Erythroblast (primary cell): ENCODE measurements at places on chromosomes 3 and 15.

- DNase-seq = no peak
Observed at GRCh38 chr3:45506751-45507391, 87.7 kb upstream of the LIMD1 start.

GRCh38 chr3:196016485-196016884 is 65.4 kb downstream of the TFRC start:
- no peak for DNase-seq

- DNase-seq = no peak
Observed at GRCh38 chr3:11613319-11613718, 30.4 kb downstream of the VGLL4 start.

GRCh38 chr15:43132830-43133429 is 456 bp upstream of the TMEM62 start:
- DNase-seq = peak; percentile 62

- no peak for DNase-seq
Observed at GRCh38 chr3:173711619-173712018, 314.1 kb downstream of the NLGN1 start.

DNA sequence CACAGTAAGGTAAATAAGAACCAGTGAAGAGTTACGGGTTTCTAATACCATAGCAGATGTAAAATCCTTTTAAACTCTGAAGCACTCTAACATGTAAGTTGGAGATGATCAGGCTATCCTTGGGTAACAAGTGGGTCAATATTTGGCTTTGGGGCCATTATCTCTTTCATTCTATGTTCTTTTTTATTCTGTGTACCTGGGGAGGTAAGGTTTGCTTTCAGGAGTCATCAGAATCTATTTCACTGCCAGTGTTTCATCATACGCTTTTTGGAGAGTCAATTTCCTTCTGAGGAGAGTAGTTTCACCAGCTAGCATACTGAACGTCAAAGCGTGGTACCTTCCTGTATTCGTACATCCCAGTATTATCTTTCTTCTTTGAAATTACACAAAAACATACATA is 166.5 kb downstream of the GMNC start:
- no peak for DNase-seq

DNA sequence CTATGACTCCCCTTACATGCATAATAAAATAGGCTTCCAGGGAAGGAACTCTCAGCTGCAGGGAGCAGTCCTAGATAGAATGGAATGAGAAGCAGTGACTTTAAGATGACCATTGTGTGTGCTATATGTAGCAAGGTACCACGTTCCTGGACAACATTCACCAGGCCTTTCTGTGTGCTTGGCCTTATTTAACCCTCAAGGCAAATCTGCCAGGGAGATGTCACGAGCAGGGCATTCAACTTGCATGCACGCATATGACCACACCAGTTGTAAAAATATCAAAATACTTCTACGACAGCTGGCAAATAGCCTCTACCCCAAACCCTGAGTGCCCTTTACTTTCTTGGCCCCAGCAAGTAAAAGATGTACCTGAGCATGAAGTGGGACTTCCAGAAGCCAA is 197.3 kb upstream of the ST8SIA2 start:
- DNase-seq = no peak

GRCh38 chr15:77988347-77989295 is 88.9 kb downstream of the TBC1D2B start:
- no peak for DNase-seq

- no peak for DNase-seq
Observed at GRCh38 chr3:69205385-69205784, 83.0 kb upstream of the LMOD3 start.

GRCh38 chr15:43465100-43465499 is 27.9 kb downstream of the TP53BP1 start:
- no peak for DNase-seq

GRCh38 chr3:128481438-128481942 is 11.5 kb downstream of the GATA2 start:
- no peak for DNase-seq

DNA sequence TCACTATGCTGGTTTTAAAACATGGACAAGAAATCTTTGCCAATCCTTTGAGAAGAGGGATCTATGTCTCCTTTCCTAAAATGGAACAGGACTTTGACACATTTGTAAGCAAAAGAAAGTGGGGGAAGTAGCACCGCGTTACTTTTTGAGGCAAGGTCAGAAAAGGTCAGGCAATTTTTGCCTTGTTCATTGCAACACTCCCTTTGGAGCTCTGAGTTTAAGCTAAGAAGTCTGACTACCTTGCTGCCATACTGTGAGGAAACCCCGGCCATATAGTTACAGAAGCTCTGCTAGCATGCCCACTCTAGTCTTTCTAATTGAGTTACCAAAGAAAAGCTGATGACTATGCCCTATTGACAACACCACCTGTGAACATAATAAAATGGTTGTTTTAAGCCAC is 1.4 kb downstream of the FAM227B start:
- DNase-seq = no peak

DNA sequence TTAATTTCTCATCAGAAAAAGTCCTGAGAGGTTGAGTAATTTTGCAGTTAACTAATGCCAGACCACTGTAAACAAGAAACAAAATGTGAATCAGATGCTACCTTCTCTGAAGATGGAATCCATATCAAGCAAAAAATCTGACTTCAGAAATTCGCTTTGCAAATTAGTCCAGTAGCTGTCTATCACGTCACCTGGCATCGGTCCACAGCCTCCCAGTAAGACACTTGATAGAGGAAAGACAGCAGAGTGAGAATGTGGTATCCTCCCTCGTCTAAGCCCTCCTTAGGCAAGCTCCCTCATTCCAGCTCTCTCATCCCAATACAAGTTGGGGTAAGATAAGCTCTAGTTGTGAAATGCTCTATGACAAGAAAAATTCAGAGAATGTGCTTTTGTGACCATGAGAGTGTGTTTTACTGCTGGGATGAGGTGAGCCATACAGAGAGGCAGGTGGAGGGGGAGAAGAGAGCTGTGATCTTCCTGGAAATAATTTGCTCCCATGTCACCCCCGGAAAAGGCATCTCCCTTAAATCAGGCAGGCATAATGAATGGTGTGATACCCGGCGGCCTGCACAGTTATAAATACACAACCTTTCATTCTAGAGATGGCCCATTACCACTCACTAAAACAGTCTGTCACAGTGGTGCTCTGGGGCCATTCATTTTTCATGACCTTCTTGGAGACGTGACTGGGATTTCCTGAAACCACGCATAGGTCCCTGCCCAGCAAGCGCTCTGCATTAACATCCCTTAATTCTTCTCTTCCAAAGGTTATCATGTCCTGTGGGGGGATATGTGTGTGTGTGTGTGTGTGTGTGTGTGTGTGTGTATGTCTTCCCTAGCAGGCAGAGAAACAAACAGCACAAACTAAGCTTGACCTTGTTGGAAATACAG is 602.0 kb upstream of the KCNMB2 start:
- DNase-seq = peak; percentile 2
